ENCODE measurements at places on chromosomes 3 and 15. TPM values are rescaled to one million over a fixed set of nuclear protein-coding genes. Genes with fewer than 3 reads are reported as not detected.

DNA sequence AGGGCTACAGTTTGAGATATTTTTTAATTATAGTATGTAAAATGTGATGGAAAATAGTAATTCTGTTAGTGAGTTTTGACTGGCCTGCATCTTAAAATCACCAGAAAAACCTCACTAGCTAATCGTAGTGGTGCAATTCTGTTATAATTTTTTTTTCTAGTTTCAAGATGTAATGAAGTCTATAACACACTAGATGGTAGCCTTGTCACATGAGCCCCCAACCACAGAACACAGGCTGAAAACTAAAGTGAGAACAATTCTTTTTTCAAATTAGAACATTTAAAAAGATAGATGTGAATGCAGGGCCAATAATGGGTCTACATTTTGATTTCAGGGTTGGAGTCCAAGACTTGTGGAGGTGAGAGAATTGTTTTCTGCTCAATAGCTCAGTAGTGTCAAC is 83.3 kb upstream of the KCNH8 start:
- DNase-seq, result peak; percentile 4

SOX14 gene
- 0.09 TPM for polyA plus RNA-seq

GRCh38 chr3:116029266-116029665 is 406.0 kb downstream of the GAP43 start:
- no peak for DNase-seq

PEX5L gene
- polyA plus RNA-seq, result 0.38 TPM

DNA sequence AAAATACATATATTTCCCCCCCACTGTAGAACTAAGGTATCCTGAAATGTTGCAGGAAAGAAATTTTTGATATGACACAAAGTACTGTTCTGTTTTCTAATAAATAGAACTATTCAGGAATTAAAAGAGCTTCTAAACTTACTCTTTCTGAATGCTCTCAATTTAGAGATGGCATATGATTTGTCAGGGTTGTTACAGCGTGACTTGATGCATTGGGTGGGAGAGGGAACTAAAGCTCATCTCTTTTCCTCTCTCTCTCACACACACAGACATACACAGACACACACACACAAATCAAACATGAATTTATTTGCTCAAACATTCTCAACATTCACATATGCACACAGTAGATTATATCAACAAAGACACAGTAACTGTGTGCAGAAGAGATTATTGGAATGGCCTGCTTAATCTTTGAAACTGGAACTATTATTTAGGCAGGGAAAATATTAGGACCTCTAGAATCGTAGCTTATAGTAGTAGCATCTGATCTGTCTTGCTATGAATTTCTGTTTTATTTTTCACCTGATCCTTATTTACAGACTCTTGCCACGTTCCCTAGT is 807.4 kb upstream of the GBE1 start:
- DNase-seq, result no peak

GRCh38 chr3:40653001-40653400 is 128.2 kb downstream of the ZNF621 start:
- DNase-seq, result no peak

DNA sequence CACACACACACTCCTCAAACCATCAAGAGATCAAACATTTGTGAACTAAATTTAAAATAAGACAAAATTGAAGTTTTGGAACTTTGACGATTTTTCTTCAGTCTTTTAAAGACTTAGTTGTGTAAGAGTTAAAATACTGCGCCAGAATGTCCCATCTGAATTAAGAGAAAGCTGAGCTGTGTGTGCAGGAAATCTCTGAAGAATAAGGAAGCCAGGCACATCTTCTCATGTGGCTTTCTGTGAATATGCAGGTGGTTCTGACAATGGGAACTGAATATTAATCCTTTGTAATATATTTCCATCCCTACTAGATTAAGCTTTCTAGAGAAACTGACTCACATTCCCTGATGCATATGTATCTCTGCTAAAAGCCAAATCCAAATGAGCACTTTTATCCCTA is 60.1 kb upstream of the ICE2 start:
- DNase-seq, result no peak

DNA sequence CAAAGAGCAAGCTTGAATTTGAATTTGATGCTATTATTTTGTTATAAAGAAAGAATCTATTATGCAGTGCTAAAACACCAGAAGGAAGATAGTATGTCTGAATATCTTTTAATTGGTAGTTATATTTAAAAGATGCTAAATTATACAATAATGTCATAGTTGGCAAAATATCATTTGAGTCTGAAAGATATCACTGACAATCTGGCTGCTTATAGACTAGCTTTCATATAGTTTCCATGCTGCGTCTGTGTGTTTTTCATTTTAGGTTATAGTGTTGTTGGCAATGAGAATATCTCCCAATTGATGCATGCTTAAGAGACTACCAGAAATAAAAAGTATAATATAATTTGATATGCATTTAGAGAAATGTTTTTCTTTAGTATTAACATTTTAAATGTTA is 142.9 kb downstream of the NEO1 start:
- DNase-seq, result no peak

Measured in muscle of arm (tissue), 14 donors.